ENCODE measurements at places on chromosomes 12 and 14.

DNA sequence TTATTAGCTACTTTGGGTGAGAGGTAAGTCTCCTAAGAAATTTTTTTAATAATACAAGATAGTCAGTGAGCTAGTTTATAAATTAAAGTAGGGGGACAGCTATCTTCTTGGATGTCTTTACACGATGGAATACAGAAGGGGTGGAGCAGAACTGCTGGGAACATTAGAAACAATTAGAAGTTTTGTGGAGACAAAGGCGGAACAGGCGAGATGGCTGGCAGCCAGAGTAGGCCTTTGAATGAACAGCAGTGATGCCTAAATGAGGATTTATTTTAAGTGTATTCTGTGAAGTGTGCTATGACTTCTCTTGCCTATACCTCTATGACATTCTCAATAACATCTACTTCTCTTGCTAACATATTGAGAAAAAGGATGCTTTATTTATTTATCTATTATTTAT lies 1345.3 kb upstream of the SEL1L start:
- DNase-seq = no peak

- DNase-seq = peak; percentile 35
Observed at GRCh38 chr12:76571256-76571655, 11.7 kb upstream of the OSBPL8 start.

DNA sequence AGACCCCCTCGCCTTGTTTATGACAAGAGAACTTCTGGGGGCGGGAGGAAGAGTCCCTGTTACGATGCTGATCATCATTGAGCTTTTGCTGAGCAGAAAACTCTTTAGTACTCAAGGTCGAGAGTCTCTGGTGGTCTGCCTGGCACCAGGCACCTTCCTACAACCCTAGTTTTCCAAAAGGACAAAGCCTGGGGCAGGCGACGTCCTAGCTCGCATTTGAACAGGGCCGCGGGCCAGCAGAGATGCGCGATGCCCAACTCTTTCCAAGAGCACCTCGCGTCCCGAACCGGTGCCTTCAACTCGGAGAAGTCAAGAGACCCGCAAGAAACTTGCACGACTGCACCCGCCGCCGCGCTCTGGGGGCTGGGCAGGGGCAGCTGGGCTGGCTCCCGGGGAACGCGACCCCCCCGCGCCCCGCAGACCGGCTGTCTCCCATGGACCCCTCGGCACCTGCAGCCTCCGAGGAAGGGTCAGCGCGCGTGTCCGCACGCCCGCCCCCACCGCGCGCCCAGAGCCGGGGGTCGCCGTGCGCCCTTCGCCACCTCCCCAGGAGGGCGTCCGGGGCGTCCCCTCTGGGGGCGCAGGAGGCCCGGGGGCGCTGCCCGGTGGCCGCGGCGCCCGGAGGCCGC lies 377 bp upstream of the BCL7A start:
- DNase-seq = no peak

- DNase-seq = no peak
Observed at GRCh38 chr14:102868956-102869547, 53.4 kb upstream of the AMN start.

- DNase-seq = no peak
Observed at GRCh38 chr12:89479982-89480381, 44.6 kb downstream of the GALNT4 start.

GRCh38 chr12:106079148-106079738 lies 59.5 kb downstream of the NUAK1 start:
- DNase-seq = no peak

- no peak for DNase-seq
Observed at GRCh38 chr14:68728342-68729106, 64.3 kb downstream of the ZFP36L1 start.

GRCh38 chr12:1083889-1084262 lies 92.9 kb downstream of the ERC1 start:
- peak; percentile 76 for DNase-seq

DNA sequence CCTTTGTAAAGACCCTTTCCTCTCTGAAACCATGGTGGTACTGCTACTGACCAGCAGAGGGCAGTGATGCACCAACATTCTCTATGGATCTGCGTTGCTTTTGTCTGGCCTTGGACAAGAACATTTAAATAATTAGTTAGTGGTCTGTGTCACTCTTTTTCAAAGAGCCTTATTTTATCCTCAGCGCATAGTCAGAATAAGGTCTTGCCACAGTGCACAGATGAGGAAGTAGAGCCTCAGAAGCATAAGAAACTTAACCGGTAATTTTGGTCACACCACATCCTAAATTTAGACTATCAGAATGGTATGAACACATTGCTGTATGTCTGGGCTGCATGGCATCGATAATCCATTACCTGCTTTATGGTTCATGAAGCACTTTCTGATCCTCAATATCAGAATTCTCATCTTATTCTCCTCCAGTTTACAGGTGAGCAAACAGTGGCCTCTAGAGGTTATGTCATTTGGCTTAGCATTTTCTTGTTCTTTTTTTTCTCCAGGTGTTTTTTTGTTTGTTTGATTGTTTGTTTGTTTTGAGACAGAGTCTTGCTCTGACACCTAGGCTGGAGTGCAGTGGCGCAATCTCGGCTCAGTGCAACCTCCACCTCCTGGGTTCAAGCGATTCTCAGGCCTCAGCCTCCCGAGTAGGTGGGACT lies 23.7 kb upstream of the IFT81 start:
- peak; percentile 76 for DNase-seq

GRCh38 chr14:30499358-30499757 lies 59.6 kb upstream of the G2E3 start:
- no peak for DNase-seq

DNA sequence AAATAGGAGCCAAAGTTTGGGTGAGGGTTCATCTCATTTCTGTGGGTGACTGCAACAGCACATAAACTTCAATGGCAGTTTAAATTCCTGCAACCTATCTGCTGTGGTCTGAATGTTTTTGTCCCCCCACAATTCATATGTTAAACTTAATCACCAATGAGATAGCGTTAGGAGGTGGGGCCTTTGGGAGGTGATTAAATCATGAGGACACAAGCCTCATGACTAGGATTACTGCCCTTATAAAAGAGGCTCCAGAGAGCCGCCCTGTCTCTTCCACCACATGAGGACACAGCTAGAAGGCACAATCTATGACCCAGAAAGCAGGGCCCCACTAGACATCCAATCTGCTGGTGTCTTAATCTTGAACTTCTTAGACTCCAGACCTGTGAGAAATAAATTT lies 3.8 kb upstream of the CCDC91 start:
- no peak for DNase-seq

DNA sequence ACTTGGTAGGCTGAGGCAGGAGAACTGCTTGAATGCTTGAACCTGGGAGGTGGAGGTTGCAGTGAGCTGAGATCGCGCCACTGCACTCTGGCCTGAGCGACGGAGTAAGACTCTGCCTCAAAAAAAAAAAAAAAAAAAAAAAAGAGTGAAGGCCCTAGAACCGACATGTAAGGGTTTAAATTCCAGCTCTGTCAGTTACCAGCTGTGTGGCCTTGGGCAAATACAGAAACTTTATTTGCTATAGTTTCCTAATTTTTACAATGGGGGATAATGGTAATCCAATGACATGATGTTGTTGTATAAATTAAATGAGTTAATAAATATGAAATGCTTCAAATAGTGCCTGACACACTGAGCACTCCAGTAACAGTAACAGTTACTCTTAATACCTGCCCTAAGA lies 19.6 kb upstream of the PYGL start:
- DNase-seq = no peak

DNA sequence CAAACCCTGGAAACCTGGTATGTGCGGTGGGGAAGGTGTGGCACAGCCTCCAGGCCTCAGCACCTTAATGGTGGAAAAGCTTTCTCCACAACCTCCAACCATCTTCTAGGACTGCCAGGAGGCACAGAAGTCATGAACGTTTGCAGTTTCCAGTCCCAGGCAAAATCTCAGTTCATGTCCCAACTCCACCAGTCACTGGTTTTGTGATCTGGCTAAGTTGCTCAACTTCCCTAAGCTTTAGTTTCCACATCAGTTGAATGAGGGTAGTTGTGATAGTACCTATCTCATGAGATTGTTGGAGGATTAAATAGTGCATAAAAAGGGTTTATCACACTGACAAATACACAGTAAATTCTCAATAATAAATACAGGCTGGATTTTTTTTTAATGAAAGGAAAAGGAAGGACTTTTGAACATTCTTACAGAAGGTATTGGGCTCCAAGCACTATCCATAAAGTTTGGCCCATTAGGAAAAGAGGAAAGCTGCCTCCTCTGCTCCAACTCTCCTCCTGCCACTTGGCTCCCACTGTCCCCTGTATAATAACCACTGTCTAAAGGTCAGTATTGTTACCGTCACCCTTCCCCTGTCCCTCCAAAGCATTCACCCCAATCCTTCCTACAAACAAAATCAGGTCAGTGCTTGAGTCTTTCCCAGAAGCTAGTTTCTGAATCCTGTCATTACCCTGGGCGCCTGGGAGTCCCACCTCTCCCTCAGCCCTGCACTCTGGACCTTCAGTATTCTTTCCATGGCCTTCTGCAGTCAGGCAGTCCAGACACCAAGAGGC lies 6.3 kb downstream of the PCK2 start:
- no peak for DNase-seq

DNA sequence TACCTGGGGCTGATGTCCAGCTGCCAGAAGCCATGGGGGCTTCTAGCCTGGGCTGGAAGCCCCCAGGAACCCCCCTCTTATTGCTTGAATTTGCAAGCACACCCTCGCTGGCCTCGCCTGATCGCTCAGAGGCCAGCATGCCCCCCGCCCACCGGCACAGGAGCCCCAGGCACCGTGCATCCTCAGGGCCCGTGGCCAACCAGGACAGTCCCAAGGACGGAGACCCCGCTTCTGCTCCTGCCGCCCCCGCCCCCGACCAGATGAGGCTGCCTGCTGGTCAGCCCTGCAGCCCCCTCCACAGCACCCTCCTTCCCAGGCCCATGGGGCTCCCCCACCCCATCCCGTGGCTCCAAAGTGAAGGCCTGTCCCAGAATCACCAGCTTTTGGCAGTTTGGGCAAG lies 21.2 kb downstream of the RAB35 start:
- no peak for DNase-seq

DNA sequence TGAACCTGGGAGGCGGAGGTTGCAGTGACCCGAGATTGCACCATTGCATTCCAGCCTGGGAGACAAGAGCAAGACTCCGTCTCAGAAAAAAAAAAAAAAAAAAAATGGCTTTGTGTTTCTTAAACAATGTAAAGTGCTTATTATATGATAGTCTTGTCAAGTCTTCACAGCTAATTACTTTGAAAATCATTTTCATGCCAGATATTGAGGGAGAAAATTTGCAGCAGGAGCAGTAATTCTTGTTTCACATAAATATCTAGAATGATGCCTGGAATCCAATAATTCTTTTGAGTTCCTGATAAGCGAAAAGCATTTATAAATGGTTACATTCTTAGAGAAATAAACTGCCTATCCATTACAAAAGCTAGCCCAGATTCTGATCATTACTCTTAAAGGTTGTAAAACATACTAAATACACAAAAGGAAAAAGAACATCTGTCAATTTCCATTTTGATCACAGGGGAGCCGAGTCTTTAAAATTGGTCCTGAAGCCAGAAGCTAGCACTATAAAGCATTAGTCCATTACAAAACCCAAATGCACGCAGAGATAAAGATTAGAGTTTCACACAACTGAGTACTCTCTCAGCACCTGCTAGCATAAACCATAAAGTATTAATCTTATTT lies 50.3 kb downstream of the IFT81 start:
- DNase-seq = no peak

GRCh38 chr12:111085096-111085495 lies 164.7 kb upstream of the MYL2 start:
- no peak for DNase-seq

GRCh38 chr14:77640756-77641533 lies 24.5 kb upstream of the SPTLC2 start:
- no peak for DNase-seq

GRCh38 chr12:123223241-123223668 lies 9.7 kb downstream of the MPHOSPH9 start:
- DNase-seq = no peak

GRCh38 chr14:45705940-45706534 lies 453.0 kb upstream of the MIS18BP1 start:
- DNase-seq = no peak

DNA sequence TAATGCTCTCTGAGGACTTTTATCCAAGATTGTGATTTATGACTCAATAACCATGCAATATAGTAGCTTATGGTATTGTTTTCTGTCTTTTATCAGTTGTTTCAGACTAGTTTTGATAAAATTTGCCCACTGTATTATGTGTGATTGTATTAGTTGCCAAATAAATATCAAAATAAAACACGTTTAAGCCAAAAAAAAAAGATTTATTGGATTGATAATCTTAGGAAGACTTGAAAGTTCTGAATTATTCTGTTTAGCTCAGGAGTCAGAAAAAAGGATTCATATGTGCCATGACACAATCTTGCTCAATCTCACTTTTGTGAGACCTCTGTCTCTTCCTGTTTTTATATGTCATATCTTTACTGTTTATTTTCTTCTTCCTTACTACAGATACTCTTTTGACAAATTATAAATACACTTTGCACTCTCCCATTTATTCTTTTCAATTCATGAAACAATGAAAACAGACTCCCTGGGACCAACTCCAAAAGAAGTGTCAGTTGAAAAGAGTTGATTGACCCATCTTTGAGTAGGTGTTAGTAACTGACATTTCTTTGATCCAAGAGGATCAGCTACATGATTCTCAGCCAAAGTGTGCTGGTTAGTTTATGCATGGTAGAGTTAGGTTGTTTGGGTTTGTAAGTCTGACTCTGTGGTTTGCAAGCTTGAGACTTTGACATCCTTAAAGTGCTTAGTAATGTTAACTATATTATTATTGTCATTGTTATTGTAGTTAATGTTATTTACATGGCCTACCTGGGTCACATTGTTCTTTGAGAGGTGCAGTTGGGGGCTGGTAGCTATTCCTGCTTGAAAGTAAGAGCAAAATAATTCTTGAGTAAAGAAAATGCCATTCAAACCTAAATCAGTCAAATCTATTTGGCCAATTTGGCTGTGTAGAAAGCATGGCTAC lies 2.5 kb downstream of the OR6C76 start:
- DNase-seq = no peak

- DNase-seq = peak; percentile 6
Observed at GRCh38 chr12:40222247-40222646, 2.5 kb upstream of the LRRK2 start.

GRCh38 chr14:76947078-76947837 lies 81.2 kb downstream of the IRF2BPL start:
- DNase-seq = peak; percentile 90
